ENCODE measurements at places on chromosomes 3 and 15.

DNA sequence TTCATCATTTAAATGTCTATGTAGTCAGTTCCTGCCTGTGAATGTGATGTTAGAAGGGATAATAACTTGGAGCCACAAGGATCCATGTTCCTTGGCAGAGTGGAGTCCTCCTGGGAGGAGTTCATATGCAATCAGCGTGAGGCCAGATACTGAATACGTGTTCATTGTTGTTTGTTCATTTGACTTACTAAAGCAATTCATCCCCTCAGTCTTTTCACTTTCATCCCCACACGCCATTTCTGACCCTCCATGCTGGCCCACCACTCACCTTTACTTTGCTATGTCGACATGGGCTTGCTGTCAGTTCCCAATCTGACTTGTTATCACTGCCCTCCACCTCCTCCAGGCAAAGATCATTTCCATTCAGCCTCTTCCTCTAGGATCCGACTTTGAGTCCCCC lies 91.8 kb downstream of the SSR3 start:
- DNase-seq, result no peak

- DNase-seq, result no peak
Measured at GRCh38 chr3:51384055-51384725, 901 bp upstream of the MANF start.

GRCh38 chr3:10846657-10846975 lies 30.6 kb downstream of the SLC6A11 start:
- DNase-seq, result no peak

DNA sequence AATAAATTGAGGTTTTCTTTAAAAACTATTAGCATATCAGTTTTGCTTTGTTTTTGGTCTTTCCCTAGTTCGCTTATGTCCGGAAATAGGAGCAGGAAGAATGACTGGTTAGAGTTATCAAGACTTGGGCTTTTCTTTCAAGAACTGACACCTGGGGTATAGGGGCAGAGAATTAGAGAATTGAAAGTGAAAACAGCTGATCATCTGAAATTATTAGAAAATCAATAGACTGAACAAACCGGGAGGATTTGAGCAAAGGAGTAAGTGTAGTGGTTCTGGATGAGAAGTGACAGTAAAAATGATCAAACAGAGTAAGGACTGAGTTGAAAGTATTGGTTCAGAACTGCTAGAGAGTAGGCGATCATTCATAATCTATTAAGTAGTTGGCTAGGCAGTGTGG lies 6.0 kb downstream of the MINDY2 start:
- no peak for DNase-seq

GRCh38 chr3:59774000-59774399 lies 724.2 kb upstream of the CFAP20DC start:
- DNase-seq, result no peak

- DNase-seq, result no peak
Measured at GRCh38 chr3:137852391-137852830, 88.3 kb downstream of the SOX14 start.

GRCh38 chr3:145906755-145907154 lies 254.2 kb downstream of the PLOD2 start:
- no peak for DNase-seq

All from BJ (cell line).